K562 (cell line): ENCODE measurements at places on chromosomes 1 and 21. TPM values are rescaled to one million over a fixed set of nuclear protein-coding genes. Genes with fewer than 3 reads are reported as not detected.

RAP1GAP gene
- 30.2 and 31.0 TPM in 2 replicates for total RNA-seq

EMC1 gene
- total RNA-seq: 71.0 and 88.2 TPM in 2 replicates

FOXD3 gene
- total RNA-seq: 0.29 and 0.38 TPM in 2 replicates

CR1L gene
- total RNA-seq: 30.0 and 33.7 TPM in 2 replicates

INSRR gene
- 0.18 TPM in 2 replicates for total RNA-seq

RGS16 gene
- total RNA-seq: 0.38 and 0.55 TPM in 2 replicates

ST6GALNAC3 gene
- 0.29 and 0.31 TPM in 2 replicates for total RNA-seq

RAB3B gene
- total RNA-seq: 0.34 and 0.47 TPM in 2 replicates

FAM131C gene
- total RNA-seq: 0.16 and 0.18 TPM in 2 replicates

KPRP gene
- total RNA-seq: not detected in 2 replicates

TSPAN1 gene
- total RNA-seq: 0.38 and 0.58 TPM in 2 replicates

LHX8 gene
- not detected in 2 replicates for total RNA-seq

LRRC47 gene
- 68.0 and 68.5 TPM in 2 replicates for total RNA-seq

IFI6 gene
- total RNA-seq: 3.8 and 5.0 TPM in 2 replicates

TNNI3K gene
- not detected in 2 replicates for total RNA-seq

TBX15 gene
- total RNA-seq: 2.6 and 2.7 TPM in 2 replicates

APOBEC4 gene
- total RNA-seq: not detected in 2 replicates

MGST3 gene
- total RNA-seq: 77.0 and 82.0 TPM in 2 replicates

NTMT2 gene
- total RNA-seq: not detected in 2 replicates

TAL1 gene
- 76.5 and 81.3 TPM in 2 replicates for total RNA-seq

CASQ1 gene
- not detected in 2 replicates for total RNA-seq

PLA2G2C gene
- total RNA-seq: 0.13 and 0.29 TPM in 2 replicates

LDLRAP1 gene
- total RNA-seq: 28.8 and 29.2 TPM in 2 replicates

LCE1C gene
- total RNA-seq: not detected in 2 replicates

DNASE2B gene
- not detected in 2 replicates for total RNA-seq

BATF3 gene
- total RNA-seq: 2.0 and 3.8 TPM in 2 replicates

PDC gene
- total RNA-seq: not detected in 2 replicates

LCE1B gene
- total RNA-seq: not detected in 2 replicates

CXADR gene
- total RNA-seq: 0.04 and 0.22 TPM in 2 replicates

EFNA1 gene
- total RNA-seq: 2.6 and 2.7 TPM in 2 replicates

CFHR1 gene
- 0.18 TPM in 1 of 2 replicates, not detected in the other for total RNA-seq

C1orf116 gene
- 2.6 and 2.7 TPM in 2 replicates for total RNA-seq

PDE4B gene
- 0.07 and 0.09 TPM in 2 replicates for total RNA-seq

SLC2A5 gene
- total RNA-seq: 0.04 TPM in 1 of 2 replicates, not detected in the other

IGFN1 gene
- total RNA-seq: not detected in 2 replicates

SYNJ1 gene
- 9.9 and 11.2 TPM in 2 replicates for total RNA-seq

PTAFR gene
- 0.36 and 0.55 TPM in 2 replicates for total RNA-seq

NR0B2 gene
- total RNA-seq: not detected in 2 replicates

CENPF gene
- 98.2 and 102 TPM in 2 replicates for total RNA-seq

BCAR3 gene
- total RNA-seq: 3.6 and 3.8 TPM in 2 replicates

CHIA gene
- total RNA-seq: not detected in 2 replicates

OR2L13 gene
- not detected in 2 replicates for total RNA-seq

NUP210L gene
- not detected in 2 replicates for total RNA-seq

CDK18 gene
- total RNA-seq: 0.34 and 0.44 TPM in 2 replicates

ADIPOR1 gene
- 95.2 and 96.1 TPM in 2 replicates for total RNA-seq

OXCT2 gene
- total RNA-seq: 0.31 and 0.64 TPM in 2 replicates

PTPN7 gene
- total RNA-seq: 112 and 139 TPM in 2 replicates

SLAMF6 gene
- total RNA-seq: 0.87 and 1.0 TPM in 2 replicates

SCAMP3 gene
- total RNA-seq: 111 TPM in 2 replicates

PTGFR gene
- total RNA-seq: 0.04 TPM in 1 of 2 replicates, not detected in the other

UBE2J2 gene
- 109 and 112 TPM in 2 replicates for total RNA-seq

ADGRL4 gene
- 0.11 TPM in 1 of 2 replicates, not detected in the other for total RNA-seq

ALX3 gene
- total RNA-seq: not detected in 2 replicates

NLRP3 gene
- not detected in 2 replicates for total RNA-seq

CRYAA gene
- not detected in 2 replicates for total RNA-seq

OR2L8 gene
- not detected in 2 replicates for total RNA-seq
